Activated T-cell treated with anti-CD3 and anti-CD28 coated beads, Interleukin-2, amount 50 U/mL, for 72 hours (primary cell): ENCODE measurements at places on chromosomes 4 and X. TPM values are rescaled to one million over a fixed set of nuclear protein-coding genes. Genes with fewer than 3 reads are reported as not detected.
A peak's percentile ranks its signal among the peaks of the same experiment; 100 is the strongest.

DNA sequence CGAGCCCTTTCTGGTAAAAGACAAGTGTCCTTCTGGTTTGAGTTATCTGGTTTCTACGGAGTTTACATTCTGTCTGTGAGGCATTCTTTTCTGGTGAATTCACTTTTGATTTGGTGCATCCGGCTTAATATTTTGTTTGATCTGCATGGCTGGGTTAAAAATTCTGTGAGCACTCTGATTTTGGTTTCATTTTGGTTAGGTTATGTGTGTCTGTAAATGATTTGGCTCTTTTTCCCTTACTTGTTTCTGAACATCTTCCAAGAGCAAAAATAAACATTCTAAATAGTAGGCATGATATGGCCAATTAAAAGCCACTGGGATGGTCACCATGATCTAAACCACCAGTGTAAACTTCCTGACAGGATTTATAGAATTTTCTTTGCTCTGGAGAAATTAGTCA lies 85.7 kb upstream of the PTPN13 start:
- DNase-seq = no peak
- H3K27ac ChIP-seq = peak overlapping the region; percentile 7
- H3K4me3 ChIP-seq = peak overlapping the region; percentile 5

GRCh38 chrX:46456125-46456922 lies 88.9 kb downstream of the ZNF674 start:
- H3K4me1 ChIP-seq = peaks cover 2% of the 10 kb centered on the region
- H3K27ac ChIP-seq = no peak overlapping the region
- H3K4me3 ChIP-seq = no peak overlapping the region
- no peaks in the 10 kb centered on the region for H3K27me3 ChIP-seq

DNA sequence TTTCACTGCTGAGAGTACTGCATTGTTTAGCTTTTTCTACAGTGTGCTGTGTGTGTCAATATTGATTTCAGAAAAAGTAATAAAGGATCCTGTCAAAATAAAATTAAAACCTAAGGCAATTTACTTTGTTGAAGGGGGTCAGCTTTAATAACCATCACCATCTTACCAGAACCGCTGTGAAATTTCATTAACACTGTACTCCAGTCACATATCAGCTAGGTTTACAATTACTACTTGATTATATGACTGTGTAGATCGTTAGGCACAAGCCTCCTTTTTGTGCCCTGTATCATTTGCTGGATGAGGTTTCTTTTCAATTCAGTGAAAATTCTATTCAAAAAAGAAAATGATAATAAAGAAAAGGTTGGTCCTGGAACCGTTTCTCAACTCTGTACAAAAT lies 917.2 kb downstream of the CENPC start:
- no peaks in the 10 kb centered on the region for H3K36me3 ChIP-seq
- H3K27me3 ChIP-seq = no peaks in the 10 kb centered on the region
- no peak overlapping the region for H3K27ac ChIP-seq
- DNase-seq = no peak
- no peaks in the 10 kb centered on the region for H3K4me1 ChIP-seq

DNA sequence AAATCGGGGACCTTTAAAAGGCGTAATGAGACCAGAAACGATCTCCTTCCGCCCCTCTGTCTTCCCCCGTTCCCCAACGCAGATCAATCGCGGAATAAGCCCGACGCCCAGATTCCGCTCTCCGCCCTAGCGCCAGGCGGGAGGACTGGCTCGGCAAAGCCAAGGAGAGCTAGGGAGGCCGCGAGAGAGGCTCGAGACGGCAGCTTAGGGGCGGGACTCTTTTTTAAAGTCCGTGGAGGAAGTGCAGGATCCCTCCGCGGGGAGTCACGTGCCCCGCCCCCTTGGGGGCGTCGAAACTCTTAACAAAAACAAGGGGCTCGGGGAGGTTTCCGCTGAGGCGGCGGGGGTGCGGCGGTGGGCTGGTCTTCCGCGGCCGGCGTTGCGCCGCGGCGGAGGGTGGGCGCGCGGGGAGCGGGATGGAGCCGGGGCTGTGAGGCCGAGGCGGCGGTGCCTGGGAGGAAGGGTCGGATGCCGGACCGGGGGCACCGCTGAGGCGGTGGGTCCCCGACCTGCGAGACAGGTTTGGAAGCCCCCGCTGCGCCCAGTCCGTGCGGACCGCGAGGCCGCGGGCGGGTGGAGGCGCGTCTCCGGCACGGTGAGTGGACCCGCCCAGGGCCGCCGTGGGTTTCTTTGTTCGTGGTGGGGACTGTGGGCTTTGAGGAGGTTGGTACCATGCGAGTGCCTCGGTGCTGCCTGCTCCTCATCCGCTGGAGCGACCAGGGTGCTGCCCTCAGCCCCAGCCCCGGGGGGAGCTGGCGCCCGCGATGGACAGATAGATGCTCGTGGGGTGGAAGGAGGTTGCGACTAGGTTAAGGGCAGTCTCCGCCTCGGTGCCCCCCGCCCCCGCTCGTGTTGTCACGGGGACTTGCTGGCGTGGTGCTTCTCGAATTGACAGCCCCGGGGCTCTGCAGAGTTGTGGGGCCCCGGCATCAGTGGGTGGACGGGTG lies at the start of gene CCNG2:
CCNG2 (plus strand) TSS at position 296 of the 947 bp plus-strand sequence. CDS start 1,326 bp downstream, outside the sequence.
- H3K4me1 ChIP-seq = peaks cover 18% of the 10 kb centered on the region
- peak within 1 kb of the TSS; percentile 98 for H3K27ac ChIP-seq
- peaks cover 13% of the 10 kb centered on the region for H3K36me3 ChIP-seq
- H3K4me3 ChIP-seq = peak within 1 kb of the TSS; percentile 97
- DNase-seq = peak; percentile 88

GRCh38 chrX:21705225-21705624 lies 47.1 kb upstream of the KLHL34 start:
- no peak overlapping the region for H3K27ac ChIP-seq
- H3K4me3 ChIP-seq = no peak overlapping the region
- no peaks in the 10 kb centered on the region for H3K36me3 ChIP-seq
- H3K27me3 ChIP-seq = no peaks in the 10 kb centered on the region
- no peak for DNase-seq

GRCh38 chrX:331151-331824 lies 12.7 kb upstream of the GTPBP6 start:
- no peaks in the 10 kb centered on the region for H3K4me1 ChIP-seq
- no peaks in the 10 kb centered on the region for H3K27me3 ChIP-seq
- peak overlapping the region; percentile 43 for H3K4me3 ChIP-seq
- H3K36me3 ChIP-seq = no peaks in the 10 kb centered on the region
- DNase-seq = peak; percentile 27
- no peak overlapping the region for H3K27ac ChIP-seq

DNA sequence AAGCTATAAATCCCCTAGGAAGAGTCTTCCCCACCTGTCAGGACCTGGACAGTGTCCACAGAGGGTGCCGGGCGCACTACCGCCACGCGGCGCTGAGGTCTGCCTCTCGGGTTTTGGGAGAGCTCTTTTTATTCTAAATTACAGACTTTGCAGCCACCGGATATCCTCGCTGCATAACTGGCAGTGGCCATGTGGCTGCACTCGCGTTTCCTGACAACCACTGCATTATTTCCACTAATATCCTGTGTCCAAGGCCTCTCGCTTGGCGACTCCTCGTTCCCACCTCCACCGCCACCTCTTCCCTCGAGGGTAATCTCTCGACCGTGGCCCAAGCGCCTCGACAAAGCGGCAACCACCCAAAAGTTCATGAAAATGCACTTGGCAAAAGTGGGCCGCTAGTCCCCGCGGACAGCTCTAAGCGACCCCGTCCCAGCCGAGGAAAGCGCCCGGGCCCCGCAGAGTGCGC lies 512 bp upstream of the TMEM131L start:
- H3K36me3 ChIP-seq = no peaks in the 10 kb centered on the region
- peaks cover 46% of the 10 kb centered on the region for H3K4me1 ChIP-seq
- no peaks in the 10 kb centered on the region for H3K27me3 ChIP-seq
- DNase-seq = peak; percentile 29
- H3K4me3 ChIP-seq = peak overlapping the region; percentile 89

The VEGFC gene
- not detected for total RNA-seq

GRCh38 chrX:80816051-80816450 lies 6.4 kb upstream of the BRWD3 start:
- H3K4me3 ChIP-seq = no peak overlapping the region
- no peak overlapping the region for H3K27ac ChIP-seq
- no peaks in the 10 kb centered on the region for H3K36me3 ChIP-seq
- H3K4me1 ChIP-seq = peaks cover 9% of the 10 kb centered on the region

DNA sequence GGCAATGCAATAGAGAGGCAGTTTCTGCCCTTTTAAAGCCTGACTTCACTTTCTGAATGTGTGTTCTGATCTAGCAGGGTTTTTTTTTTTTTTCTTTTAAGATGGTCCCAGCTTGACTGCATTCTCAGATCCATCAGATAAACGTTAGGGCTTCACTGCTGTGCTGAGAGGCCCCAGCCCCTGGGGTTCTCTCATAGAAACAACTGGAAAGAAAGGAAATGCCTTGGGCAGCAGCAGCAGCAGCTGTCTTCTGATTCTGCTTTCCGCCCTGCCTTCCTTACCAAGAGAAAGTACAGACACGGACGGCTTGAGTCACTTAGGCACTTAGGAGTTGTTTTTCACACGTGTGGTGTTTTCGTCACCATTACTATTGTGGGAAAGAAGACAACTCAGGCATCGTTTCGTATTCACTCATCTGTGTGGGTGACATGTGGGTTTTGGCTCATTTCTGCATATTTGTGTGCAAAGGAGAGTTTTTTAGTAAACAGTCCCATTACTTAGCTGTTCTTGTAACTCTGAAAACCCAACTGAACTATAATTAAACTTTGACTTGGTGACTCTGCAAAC lies 172.0 kb downstream of the PTTG2 start:
- H3K4me3 ChIP-seq = peak overlapping the region; percentile 92
- H3K4me1 ChIP-seq = peaks cover 65% of the 10 kb centered on the region
- DNase-seq = peak; percentile 85
- H3K36me3 ChIP-seq = peaks cover 9% of the 10 kb centered on the region
- no peaks in the 10 kb centered on the region for H3K27me3 ChIP-seq

The CYTL1 gene
- not detected for total RNA-seq

GRCh38 chrX:107506596-107507031 lies 57.2 kb downstream of the FRMPD3 start:
- no peak overlapping the region for H3K27ac ChIP-seq
- peaks cover 71% of the 10 kb centered on the region for H3K27me3 ChIP-seq
- H3K4me1 ChIP-seq = peaks cover 5% of the 10 kb centered on the region
- peak overlapping the region; percentile 62 for H3K4me3 ChIP-seq

The SHISA3 gene
- 0.23 TPM for total RNA-seq

DNA sequence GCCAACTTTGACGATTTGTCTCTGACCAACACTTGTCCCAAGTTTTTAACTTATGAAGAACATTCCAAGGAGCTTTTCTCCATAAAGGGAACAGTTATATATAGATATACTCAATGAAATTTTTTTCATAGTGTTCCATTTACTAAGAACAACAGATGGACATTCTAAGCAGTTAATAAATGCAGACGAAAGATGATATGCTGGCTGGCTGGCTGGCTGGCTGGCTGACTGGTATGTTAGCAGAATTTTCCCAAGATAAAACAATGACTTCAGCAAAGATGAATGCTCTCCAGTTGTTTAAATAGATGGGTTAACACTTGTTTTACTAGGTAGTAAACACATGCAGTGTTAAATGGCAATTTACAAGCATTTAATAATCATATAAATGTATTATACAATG lies 62.2 kb downstream of the SPANXN3 start:
- DNase-seq = no peak
- H3K27me3 ChIP-seq = no peaks in the 10 kb centered on the region
- no peaks in the 10 kb centered on the region for H3K4me1 ChIP-seq
- H3K4me3 ChIP-seq = no peak overlapping the region

- peaks cover 27% of the 10 kb centered on the region for H3K4me1 ChIP-seq
- no peak overlapping the region for H3K4me3 ChIP-seq
- H3K27me3 ChIP-seq = no peaks in the 10 kb centered on the region
- no peak overlapping the region for H3K27ac ChIP-seq
- H3K36me3 ChIP-seq = no peaks in the 10 kb centered on the region
Measured at GRCh38 chr4:4521731-4522130, 20.1 kb downstream of the STX18 start.

GRCh38 chr4:169690787-169691186 lies 67.0 kb downstream of the HPF1 start:
- H3K27me3 ChIP-seq = no peaks in the 10 kb centered on the region
- peaks cover 16% of the 10 kb centered on the region for H3K36me3 ChIP-seq
- H3K4me1 ChIP-seq = peaks cover 10% of the 10 kb centered on the region
- no peak overlapping the region for H3K4me3 ChIP-seq
- H3K27ac ChIP-seq = no peak overlapping the region

DNA sequence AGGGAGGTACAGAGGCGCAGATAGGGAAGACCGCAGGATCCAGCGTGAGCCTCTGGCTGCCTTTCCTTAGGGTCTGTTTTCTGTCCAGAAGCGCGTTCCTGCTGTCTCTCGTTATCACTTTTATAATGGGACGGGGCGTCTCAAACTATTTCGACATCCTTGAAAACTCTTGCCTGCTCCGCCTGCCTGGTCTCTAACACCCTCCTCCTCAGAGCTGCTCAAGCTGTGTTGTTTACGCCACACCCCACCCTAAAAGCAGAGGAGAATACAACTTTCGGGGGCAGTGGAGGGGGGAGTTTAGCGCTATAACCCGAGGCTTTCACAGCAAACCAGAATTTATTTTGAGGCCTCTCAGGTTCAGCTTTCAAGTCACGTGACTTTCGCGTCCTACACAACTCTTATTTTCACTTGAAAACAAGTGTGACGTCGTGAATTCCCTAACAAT lies 646 bp upstream of the FAM3A start:
- peaks cover 6% of the 10 kb centered on the region for H3K27me3 ChIP-seq
- peak overlapping the region; percentile 70 for H3K27ac ChIP-seq
- peaks cover 2% of the 10 kb centered on the region for H3K36me3 ChIP-seq
- peak overlapping the region; percentile 95 for H3K4me3 ChIP-seq
- peaks cover 28% of the 10 kb centered on the region for H3K4me1 ChIP-seq

The IBSP gene
- total RNA-seq = not detected

The FHDC1 gene
- total RNA-seq = 0.14 TPM
